ENCODE measurements at places on chromosomes 16 and 17.

GRCh38 chr17:34408439-34408838 is 45.4 kb upstream of the CCL1 start:
- DNase-seq = no peak

DNA sequence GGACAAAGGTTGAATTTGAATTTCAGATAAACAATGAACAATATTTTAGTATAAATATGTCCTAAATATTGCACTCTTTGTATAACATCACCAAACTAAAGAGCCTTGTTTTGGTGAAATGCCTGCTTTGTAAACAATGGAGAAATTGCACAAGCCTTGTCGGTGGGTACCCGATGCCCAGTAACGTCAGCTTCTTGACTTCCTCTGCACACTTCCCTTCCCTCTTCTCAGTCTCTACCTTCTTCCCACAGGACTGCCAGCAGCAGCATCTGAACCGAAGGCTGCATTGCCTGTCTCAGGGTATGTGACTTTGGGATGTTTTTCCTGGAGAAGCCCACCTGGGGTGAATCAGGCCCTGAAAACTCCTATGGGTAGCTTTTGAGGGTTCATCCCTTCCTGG is 113.9 kb downstream of the UTP18 start:
- DNase-seq = no peak

DNA sequence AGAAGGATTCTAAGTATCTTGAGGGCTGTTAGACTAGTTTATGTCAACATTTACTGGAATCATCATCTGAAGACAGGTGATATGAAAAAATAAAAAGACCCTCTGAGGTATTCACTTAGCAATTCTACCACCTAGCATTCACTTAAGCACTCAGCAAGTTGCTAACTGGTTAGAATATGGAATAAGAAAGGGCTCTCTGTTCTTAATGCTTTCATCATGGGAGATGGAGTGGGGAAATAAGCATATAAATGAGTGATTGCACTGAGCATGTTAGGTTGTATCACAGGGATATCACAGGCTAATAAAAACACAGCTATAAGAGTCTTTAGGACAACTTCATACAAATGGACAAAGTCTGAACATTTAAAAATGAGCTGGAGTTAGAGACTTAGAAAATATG is 1238.8 kb downstream of the CDH11 start:
- DNase-seq = no peak

- DNase-seq = no peak
These were observed 48.4 kb downstream of the CMC2 start for GRCh38 chr16:80958284-80958683.

DNA sequence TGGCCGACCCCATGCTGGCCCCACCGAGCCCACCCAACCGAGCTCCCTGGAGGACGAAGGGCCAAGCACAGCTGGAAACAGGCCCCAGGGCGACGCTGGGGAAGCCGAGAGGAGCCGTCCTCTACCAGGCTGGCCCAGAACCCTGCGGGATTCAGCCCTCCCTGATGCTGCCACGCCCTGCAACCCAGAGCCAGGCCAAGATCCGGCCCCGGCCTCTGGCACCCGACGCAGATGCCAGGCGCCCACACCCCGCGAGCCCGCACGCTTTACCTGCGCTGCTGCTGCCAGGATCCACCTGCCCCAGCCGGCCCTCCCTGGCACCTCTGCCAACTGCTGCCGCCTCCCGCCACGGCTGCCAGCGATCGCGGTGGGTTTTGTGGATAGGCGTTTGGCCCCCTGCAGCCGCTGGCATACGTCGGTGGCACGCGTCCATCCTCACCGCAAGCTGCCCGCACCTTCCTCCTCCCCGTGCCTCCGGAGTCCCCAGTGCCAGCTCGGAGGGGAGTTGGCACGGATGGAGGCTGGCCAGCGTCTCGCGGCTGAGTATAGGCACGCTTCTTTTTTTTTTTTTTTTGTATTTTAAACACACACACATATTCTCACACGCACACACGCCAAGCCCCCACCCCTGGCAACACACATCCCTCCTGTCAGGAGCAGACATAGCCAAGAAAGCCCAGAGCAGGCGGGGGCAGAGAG is 41.3 kb upstream of the ACSF3 start:
- no peak for DNase-seq

DNA sequence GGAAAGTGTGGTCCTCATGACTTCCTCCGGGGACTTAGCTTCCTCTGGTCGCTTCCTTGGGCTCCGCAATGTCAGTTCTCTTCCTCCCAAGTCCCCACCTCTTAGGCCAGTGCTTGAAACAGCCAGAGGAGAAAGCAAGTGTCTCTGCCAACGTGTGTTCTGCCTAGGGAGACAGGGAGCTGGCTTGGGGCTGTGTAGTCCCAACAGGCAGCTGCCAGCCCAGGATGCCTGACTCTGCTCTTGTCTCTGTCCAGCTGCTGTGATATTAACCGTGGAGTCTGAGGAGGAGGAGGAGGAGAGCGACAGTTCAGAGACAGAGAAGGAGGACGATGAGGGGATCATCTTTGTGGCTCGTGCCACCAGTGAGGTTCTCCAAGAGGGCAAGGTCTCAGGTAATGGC is 13.5 kb upstream of the PLEKHG4 start:
- no peak for DNase-seq

DNA sequence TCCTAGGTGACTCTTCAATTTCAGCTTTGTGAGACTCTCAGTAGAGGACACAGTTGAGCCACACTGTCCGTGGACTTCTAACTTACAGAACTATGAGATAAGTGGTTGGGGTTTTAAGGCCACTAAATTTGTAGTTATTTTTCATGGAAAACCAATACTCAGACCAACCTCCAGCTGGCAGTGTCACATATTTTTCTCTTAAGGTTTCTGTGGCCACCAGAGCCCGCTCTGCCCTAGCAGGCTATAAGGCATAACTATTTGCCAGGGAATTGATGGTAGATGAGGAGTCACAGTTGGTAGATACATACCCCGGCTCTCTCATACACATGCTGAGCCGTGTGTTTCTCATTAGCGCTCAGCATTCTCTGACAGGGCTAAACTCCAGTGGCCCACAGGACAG is 336.8 kb upstream of the MON1B start:
- no peak for DNase-seq

GRCh38 chr16:57284209-57284951 is at the start of gene PLLP:
TSS of gene PLLP (minus strand) at chr16:57284672. CDS start at chr16:57284540, 132 bp downstream.
- no peak for DNase-seq

- no peak for DNase-seq
These were observed 71.4 kb downstream of the ABR start for GRCh38 chr17:1108478-1108764.

DNA sequence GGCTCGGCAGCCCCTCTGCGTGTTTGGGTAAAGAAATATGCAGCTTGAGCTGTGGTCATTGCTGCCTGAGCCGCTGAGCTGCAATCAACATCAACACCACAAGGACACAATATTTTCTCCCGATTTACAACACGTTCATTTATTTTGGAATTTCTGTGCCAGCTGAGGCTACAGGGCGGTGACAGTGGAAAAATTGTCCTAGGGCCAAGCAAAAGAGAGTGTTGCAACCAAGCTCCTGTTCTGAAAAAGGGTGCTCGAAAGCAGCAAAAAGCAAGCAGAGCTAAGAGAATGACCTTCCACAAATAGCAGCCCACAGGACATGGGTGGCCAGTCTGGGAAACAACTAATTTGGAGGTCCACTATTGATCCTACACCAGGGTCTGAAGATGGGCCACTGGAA is 35.4 kb upstream of the NOG start:
- no peak for DNase-seq

GRCh38 chr17:66523378-66524200 is 221.2 kb downstream of the PRKCA start:
- no peak for DNase-seq

GRCh38 chr16:54212893-54213292 is 73.7 kb downstream of the IRX3 start:
- no peak for DNase-seq

- no peak for DNase-seq
These were observed 10.4 kb upstream of the GJD3 start for GRCh38 chr17:40374821-40375498.

DNA sequence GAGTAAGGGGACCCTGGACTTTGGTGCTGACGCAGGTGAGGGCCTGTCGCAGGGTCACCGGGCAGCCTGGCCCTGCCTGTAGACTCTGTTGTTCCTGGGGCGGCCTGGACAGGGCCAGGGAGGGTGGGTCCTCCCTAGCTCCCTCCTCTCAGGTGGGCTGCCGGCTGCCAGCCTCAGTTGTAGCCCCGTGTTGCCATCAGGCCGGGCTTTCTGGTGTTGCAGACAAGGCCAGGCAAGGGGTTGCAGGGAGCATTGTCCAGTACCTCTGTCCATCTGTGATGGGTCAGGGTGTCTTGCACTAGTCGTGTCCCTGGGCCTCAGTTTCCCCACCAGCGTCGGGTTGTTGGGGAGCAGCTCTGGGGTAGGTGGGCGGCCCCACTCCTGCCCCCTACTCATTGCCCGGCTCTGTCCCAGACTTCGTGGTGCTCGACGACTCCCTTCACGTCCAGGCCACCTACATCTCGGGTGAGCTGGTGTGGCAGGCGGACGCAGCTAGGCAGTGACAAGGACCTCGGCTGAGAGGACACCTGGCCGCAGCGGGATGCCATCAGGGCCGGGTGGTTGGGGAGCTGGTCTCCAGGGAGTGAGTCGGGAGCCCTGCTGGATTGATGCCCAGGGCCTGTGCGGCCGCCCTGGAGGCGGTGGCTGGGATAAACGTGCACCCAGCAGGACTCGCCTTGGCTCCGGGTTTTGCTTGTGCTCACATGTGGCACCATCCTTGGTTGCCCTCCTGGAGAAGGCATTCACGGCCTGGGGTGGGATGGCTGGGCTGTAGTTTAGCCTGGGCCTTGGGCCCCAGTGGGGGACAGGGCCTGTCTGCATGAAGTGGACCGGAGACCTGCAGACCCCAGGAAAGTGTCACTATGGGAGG is 1.9 kb downstream of the CEMP1 start:
- no peak for DNase-seq

DNA sequence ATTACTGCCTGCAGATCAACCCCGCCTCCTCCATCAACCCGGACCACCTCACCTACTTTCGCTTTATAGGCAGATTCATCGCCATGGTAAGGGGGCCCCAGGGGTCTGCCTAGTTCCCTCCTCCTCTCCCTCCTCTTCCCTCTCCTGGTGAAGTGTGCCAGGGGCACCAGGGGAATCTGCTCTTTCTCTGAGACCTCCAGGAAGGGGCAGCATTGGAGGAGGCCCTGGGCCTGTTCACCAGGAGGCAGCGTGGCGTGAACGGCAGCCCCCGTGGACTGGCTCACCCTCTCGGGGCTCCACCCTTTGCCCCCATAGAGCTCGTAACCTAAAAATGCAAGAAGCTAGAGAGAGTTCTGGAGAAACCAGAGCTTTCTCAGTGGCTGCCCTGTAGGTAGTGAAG is 17.1 kb upstream of the CLEC18A start:
- DNase-seq = no peak

- DNase-seq = peak; percentile 31
These were observed 16.9 kb downstream of the SRCAP start for GRCh38 chr16:30715750-30716445.

DNA sequence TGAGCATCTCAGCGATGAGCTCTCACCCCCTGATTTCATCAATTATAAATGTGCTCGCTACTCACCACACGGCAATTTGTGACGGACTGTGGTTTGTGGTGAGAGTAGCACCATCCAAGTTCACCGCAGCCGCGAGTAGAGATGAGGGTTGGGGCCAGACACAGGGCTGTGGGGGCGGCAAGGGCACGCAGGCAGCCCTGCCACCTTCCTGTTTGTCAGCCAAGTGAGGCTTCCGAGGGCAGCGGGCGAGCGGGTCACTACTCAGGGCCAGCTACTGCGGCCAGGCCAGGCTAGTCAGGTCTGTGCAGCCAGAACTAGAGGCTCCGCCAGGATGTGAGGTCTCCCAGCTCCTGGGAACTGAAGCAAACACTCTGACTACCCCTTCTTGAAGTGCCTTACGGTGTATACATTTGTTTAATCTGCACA is 39.6 kb upstream of the MEOX1 start:
- peak; percentile 38 for DNase-seq

DNA sequence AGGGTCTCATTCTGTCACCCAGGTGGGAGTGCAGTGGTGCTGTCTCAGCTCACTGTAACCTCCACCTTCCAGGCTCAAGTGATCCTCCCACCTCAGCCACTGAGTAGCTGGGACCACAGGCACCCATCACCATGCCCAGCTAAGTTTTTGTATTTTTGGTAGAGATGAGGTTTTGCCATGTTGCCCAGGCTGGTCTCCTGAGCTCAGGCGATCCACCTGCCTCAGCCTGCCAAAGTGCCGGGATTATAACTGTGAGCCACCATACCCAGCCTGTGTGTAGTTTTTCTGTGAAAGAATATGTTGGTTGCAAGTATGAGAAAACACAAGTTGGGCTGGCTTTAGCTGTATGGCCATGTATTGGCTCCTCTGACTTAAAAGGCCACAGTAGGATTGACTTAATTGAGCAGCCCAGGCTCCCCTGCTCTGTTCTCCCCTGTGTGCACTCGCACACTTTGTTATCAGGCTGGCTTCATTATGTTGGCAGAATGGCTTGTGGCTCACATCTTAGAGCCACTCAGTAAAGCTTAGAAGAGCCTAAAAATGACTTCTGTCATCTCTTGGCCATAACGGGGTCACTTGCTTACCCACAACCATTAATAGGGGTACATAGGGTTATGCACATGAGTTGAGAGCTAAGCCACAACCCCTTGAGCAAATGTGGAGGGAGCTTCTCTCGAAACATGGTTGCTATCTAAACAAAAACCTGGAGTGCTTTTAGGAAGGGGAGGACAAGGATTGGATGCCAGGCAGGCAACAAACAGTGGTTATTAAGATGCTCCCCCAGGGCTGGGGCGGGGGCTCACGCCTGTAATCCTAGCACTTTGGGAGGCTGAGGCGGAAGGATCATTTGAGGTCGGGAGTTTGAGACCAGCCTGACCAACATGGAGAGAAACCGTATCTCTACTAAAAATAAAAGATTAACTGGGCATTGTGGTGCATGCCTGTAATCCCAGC is 6.1 kb downstream of the HAPSTR1 start:
- no peak for DNase-seq

- no peak for DNase-seq
These were observed 36.8 kb upstream of the ZNF469 start for GRCh38 chr16:88345721-88346560.

- no peak for DNase-seq
These were observed 11.9 kb upstream of the SLC4A1 start for GRCh38 chr17:44279666-44280391.

DNA sequence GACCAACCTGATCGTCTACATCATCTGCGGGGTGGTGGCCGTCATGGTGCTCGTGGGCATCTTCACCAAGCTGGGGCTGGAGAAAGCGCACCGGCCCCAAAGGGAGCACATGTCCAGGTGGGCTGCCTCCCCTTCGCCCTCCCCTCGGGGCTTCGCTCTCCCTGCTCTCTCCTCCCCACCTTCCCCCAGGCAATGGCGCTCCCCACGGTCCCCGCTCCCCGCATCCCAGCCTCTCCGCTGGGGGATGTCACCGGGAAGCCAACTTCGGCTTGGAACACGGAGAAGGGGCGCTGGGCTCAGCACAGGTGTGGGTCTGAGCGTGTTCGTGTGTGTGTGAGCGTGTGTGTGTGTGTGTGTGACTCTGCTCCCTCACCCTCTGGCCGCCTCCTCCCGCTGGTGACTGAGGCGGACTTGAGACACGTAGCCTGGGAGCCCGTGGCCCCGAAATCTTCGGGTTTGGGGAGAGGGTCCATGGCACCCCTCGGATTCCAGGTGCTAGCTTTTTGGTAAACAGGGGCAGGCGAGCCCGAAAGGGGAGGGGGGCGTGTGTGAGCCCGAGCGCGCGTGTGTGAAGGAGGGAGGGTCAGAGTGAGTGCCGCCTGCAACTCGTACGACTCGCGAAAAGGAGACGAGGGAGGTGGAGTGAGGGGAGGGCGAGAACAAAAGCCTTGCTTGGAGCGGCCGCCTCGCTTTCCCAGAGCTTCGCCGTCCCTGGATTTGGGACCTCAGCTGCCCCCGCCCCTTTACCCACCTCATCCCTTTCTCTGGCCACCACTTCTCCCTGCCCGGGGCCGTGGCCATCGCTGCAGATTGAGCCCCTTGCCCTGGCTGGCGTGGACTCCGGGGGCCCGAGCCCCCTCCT is 1.3 kb downstream of the SHISA9 start:
- DNase-seq = no peak
